Hematopoietic multipotent progenitor cell treated with erythropoietin and hydrocortisone succinate and interleukin-3 and kit ligand, for 15 days (in vitro differentiated cells): ENCODE measurements at places on chromosomes 2 and 18.

DNA sequence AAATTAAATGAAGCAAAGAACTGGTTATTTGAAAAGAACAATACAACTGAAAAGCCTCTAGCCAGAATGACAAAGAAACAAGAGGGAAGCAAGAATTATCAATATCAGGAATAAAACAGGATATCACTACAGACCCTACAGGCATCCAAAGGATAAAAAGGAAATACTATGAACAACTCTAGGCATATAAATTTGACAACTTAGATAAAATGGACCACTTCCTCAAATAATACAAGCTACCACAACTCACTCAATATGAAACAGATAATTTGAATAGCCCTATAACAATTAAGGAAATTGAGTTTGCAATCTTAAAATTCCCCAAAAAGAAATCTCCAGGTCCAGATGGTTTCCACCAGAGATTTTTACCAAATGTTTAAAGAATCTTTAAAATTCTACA, 19.8 kb downstream of the RPRD1A start:
- no peak for DNase-seq

GRCh38 chr18:24868311-24868710, 407.9 kb downstream of the HRH4 start:
- DNase-seq, result no peak

- DNase-seq, result no peak
Measured at GRCh38 chr2:123692121-123692520, 333.0 kb upstream of the CNTNAP5 start.

DNA sequence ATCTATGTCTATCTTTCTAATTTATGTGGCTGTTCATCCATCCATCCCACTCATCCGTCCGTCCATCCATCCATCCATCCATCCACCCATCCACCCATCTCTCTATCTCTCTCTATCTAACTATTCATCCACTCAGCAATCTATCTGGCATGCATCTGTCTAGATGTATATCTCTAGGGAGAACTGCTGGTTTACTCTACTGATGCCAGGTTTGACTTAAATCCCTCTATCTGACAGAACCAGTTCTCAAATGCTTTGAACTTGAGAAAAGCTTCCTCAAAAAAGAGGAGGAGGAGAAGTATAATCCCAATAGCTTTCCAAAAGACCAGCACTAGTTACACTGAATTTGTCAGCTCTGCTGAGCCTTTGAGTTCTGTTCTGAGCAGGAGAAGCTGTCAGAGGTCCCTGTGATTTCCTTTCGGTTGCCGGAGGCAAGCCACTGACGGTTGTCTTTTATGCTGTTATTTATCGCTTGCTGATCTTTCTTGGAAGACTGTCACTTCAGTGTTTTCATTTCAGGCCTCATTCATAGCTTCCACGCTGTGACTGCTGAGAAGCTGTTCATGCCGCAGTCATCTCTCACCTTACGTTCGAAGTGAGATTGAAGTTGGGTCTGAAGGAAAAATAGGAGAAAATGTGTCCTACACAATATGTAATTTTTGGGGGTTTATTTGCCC, 129.4 kb upstream of the UXS1 start:
- DNase-seq, result no peak

DNA sequence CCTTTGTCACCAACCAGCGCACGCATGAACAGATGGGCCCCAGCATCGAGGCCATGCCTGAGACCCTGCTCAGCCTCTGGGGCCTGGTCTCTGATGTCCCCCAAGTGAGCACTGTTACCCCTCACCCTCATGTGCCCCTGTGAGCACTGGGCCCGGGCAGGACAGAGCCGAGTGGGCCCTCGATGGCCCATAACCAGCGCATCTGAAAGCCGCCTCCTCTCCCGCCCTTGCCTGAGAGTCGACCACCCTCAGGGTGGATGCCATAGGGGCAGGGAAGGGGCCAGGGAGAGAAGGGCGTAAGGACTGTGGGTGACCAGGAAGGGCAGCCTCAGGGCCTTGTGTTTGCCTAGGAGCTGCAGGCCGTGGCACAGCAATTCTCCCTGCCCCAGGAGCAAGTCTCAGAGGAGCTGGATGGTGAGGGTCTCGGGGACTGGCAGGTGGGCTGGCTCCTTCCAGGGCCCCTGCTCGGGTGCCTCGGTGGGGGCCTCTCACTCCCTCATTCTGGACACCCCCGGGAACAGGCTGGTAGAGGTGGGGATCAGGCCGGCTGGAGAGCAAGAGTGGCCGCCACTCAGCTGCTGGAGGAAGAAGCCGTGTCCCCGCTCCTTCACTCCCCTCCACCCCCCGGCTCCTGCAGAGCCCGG, 2.1 kb downstream of the PROM2 start:
- no peak for DNase-seq

DNA sequence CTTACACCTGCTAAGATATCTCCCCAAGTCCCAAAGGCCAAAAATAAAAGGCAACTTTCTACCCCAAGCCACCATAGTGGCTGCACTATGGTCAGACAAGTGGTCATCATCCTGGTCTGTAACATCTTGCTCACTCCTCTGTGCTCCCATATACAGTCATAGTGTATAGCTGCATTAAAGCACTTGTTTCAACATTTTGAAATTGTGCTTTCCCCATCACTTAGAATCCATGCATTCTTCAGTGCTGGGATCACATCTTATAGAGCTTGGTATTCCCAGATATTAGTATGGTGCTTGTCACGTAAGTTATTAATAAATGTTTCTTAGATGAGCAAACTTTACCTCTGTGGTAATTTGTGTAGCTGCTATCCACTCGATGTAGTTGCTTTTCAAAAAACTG, 40.4 kb upstream of the CDC42EP3 start:
- DNase-seq, result no peak

DNA sequence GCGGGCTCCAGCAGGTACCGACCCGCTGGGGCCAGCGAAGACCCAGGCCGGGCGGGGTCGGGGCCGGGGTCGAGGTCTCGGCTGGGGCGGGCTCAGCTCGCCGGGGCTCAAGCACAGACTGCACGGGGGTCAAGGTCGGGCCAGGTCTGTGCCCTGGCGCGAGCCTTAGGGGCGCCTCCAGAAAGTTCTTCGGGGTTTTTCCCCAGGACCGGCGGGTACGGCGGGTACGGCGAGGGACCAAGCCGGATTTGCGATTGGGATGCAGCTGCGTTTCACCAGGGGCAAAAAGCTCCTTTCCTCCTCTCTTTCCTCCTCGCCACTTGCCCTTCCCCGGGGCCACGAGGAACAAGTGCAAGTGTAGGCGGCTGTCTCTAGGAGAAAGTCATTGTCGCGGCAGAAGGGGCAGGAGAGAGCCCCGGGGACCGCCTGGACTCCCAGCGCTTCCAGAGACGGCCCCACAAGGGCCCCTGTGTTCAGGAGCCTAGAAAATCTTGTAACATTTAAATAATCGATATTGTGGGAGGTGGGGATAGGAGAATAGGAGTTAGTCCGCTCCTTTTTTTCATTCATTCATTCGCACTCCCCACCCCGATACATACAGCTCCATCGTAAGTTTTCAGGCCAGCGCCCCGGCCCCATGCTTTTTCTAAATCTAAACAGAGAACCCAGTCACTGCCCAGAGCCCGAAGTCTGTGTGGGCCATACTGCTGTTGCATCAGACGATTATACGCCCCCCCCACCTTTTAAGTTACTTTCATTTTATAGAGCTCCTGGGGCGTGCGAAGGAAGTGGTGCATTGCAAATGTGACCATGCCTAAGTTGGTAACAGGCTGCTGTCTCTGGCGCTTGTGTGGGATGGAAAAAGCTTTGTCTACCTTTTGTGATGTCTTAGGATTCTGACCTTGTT, 679 bp downstream of the PMAIP1 start:
- peak; percentile 56 for DNase-seq

- DNase-seq, result no peak
Measured at GRCh38 chr2:147364597-147364996, 480.2 kb upstream of the ACVR2A start.

GRCh38 chr2:150549381-150549780, 61.9 kb upstream of the RND3 start:
- DNase-seq, result no peak

DNA sequence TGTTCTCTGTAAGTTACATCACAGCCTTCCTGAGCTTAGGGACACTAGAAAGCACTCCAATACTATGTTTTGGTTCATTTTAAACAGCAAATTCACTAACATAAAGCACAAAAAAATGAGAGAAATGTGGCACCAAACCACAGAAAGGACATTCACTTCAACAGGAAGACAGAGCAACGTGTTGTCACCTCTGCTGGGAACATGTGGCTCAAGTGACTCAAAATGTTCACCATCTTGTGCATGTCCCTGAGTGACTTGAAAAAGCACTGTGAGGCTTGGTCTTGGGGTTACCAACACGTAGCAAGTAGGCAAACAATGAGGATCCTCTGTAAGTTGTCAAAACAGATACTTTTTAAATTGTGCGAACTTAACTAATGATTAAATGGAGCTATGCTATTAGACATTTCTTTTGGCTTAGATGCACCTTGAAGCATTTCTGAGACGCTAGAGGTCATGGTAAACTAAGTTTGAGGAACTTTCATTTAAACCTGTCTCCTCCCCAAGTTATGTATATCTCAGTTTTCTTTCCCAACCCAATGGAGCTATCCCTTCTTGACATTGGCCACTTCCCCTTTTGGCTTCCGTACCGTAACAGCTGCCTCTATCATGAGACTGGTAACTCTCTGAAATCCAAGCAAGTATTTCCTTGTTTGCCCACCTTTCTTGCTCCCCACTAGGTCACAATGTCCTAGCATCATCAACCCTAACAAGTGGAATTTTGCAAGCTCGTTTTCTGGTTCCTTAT, 14.0 kb upstream of the ST6GAL2 start:
- no peak for DNase-seq

DNA sequence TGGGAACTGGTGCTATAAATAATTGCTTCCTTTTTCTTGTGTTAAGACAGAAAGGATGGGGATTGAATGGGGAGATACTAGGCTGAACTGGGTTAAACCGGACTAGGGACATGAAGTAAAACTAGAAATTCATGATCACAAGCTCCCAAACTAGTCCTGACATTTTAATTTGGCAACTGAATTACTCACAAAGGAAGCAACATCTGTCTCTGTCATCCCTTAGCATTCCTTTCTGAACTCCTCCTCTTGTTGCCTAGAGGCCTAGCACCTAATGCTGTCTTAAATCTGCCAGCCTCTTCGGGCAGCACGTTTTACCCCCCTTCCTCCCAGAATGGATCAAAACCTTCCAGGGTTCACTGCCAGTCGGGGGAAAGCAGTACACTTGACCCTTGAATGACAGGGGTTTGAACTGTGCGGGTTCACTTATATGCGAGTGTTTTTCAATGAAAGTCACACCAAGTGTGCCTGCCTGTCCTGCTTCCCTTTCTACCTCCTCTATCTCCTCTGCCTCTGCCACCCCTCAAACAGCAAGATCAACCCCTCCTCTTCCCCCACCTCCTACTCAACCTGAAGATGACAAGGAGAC, 8.2 kb downstream of the KCTD1 start:
- DNase-seq, result no peak

- no peak for DNase-seq
Measured at GRCh38 chr2:138712212-138712979, 67.8 kb downstream of the NXPH2 start.

DNA sequence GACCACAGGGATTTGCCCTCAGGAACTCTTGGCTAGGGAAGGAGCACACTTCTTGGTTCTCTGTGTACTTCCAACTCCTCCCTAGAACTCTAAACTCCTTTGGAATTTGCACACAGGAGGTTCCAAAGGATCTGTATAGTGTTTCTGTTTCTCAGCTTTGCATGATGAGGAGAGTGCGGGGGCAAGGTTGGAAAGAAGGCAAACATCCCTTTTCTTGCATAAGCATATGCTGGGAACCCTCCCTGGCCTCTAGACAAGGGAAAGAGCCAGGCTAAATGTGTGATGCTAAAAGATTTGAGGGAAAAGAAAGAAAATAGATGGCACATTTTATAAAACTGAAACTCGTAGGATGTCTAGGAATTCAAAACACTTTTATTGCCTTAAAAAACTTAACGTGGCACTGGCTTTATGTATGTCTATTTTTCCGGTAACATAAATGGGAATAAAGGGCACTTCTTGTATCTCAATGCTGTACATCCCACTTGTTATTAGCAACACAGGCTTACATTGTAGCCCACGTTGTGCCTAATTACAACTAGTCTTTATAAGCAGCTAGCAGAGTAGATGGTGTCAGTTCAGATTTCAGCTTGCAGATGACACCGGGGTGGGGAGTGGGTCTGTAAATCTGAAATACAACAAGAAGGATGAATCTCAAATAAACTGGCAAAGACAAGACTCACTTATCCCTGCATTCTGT, 165.8 kb downstream of the GPD2 start:
- DNase-seq, result no peak

- no peak for DNase-seq
Measured at GRCh38 chr2:240290432-240291336, 144.8 kb upstream of the GPC1 start.

DNA sequence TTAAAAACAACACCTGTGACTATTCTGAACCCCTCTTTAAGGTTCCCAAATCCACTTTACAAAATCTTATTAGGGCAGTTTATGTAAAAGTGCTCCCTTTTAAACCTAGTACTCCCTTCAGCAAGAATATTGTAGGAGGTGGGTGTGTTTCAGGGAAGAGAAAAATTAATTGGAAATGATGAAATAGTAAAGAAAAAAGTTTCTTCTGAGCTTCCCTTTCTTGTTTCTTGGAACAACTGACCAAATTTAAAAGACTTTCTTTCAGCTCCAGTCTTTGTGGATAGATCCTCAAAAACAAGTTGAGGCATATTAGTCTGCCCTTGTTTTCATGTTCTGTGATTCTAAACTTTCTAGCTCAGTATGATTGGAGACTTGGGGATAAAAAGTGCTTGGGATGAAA, 3.0 kb downstream of the VWA3B start:
- DNase-seq, result no peak

GRCh38 chr2:62196278-62196901, 475 bp downstream of the B3GNT2 start:
- no peak for DNase-seq

DNA sequence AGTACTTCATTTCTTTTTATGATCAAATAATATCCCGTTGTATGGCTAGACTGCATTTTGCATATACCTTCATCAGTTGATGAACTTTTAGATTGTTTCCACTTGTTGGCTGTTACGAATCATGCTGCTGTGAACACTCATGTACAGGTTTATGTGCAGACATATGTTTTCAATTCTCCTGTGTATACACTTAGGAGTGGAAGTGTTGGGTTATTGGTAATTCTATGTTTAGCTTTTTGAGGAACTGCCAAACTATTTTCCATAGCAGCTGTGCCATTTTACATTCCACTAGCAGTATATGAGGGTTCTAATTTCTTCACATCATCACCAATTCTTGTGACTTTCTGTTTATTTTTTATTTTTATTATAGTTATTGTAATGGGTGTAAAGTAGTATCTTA, 32.1 kb upstream of the LCLAT1 start:
- DNase-seq, result no peak
